GM12865 (cell line): ENCODE measurements at places on chromosomes 6 and 20.

DNA sequence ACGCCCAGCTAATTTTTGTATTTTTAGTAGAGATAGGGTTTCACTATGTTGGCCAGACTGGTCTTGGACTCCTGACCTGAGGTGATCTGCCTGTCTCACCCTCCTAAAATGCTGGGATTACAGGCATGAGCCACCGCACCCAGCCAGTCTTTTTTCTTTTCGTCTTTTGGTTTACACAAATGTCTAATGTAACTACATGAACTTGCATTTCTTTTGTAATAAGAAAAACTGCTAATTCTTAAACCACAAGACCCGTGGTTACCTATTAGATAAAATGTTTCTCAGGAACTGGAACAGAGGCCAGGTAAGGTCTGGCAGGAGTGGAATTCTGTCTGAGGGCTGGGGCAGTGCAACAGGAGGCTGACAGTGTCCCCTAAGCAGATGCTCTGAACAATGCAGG lies 32.7 kb upstream of the GSTA3 start:
- no peak for DNase-seq

DNA sequence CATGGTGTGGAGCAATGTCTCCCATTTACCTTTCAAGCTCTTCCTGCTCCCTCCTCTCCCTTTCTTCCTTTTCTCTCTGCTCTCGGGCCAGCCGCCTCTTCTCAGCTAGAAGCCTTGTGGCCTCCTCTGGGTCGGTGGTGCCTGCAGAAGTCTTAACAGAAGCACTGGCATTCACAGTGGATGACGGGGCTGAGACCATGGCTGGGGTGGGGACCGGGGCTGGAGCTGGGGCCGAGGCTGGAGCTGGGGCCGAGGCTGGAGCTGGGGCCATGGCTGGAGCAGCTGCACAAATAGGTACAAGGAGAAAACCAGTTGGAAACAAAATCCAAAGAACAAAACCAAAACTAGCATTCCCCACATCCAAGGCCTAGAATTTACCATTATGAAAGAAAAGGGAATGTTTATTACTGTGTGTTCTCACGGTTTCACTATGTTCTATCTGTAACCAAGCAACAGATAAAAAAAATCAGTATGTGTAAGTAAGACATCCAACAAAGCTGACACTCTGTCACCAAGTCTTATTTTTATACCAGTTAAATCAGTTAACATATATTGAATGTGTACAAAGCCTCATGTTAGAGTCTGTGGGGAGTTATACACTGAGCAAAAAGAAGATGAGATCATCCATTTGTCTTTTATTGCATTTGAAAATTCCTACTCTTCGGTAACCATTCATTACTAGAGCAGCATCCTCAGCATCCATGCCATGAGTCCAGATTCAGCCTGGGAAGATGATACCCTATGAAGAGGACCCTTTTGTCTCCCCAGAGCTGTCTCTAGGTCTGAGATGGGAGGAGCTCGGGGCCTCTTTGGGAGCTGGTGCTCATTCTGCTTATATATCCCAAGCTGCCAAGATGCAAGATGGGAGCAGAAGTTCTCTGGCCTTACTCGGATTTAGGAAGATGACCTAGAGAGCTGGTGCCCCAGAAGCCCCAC lies 73.0 kb upstream of the BCLAF1 start:
- no peak for DNase-seq

DNA sequence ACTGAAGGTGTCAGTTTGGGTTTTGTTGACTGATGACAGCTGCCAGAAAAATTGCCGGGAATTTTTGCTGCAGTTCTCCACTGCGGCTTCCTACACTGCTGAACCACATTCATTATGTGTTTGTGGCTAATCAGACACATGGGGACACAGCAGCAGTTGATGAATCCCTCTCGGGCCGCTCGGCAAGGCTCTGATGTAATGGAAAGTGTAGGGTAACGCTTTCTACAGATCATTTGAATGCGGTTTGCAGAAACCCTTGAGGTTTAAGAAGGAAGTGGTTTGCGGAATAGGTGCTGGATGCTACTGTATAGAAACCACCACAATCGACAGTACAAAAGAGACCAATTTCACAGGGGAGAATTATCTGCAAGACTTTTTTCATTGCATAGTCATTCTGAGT lies 138.7 kb upstream of the SASH1 start:
- peak; percentile 77 for DNase-seq

GRCh38 chr20:19944772-19945459 lies 72.2 kb upstream of the NAA20 start:
- peak; percentile 76 for DNase-seq

DNA sequence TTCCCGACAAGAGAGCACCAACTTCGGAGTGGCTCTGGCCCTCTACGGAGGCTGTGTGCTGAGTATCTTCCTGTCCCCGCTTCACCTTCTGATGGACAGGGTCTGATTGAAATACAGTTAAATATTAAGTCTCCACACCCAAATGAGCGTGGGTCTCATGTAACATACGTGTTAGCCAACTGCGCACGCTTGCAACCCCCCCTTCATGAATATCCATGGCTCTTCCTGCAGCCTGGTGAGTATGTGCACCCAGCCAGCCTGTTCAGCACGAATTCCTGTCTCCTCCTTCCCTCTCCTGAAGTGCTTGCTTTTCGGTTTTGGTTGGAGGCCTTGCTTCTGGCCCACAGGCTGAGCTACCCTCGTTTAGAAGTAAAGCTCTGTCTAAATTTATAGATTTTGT lies 102.9 kb upstream of the FRMD1 start:
- no peak for DNase-seq

- no peak for DNase-seq
Measured at GRCh38 chr6:11370191-11371018, 137.9 kb upstream of the NEDD9 start.

DNA sequence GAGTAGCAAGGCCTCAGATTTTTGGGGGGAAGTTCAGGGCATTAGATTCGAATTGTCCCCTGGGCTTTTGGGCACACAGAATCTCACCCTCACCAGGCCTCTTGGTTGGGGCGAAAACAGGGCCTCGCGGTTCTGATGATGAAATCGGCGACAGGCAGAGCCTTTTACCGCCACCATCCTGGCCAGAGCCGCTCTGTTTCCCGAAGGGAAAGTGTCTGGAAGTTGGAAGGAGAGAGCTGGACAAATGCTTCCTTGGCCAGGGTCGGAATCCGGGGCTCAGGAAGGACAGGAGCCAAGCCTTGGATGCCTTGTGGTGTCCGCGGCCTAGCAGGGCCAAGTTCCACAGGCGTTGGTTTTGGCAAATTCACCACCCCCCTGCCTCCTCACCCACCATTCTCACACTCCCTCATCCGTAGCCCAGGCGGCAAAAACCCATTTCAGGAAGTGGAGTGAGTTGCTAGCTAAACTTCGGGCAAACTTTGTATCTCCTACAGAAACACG lies 3.5 kb upstream of the TFAP2A start:
- DNase-seq, result peak; percentile 42

DNA sequence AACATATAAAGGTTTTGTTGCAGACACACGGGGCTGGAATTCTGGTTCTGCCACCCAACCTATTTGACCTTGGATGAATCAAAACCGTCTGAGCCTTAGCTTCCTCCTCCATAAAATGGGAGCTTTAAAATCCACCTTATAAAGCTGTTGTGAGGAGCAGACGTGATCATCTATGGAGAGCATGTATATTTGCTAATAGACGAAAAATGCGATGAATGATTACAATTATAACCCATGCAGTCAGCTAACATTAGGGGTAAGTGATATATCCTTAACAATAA lies 586 bp upstream of the NUP153 start:
- no peak for DNase-seq

GRCh38 chr20:51428401-51429143 lies 113.9 kb downstream of the NFATC2 start:
- no peak for DNase-seq

GRCh38 chr20:50107796-50108331 lies 5.1 kb downstream of the UBE2V1 start:
- no peak for DNase-seq

DNA sequence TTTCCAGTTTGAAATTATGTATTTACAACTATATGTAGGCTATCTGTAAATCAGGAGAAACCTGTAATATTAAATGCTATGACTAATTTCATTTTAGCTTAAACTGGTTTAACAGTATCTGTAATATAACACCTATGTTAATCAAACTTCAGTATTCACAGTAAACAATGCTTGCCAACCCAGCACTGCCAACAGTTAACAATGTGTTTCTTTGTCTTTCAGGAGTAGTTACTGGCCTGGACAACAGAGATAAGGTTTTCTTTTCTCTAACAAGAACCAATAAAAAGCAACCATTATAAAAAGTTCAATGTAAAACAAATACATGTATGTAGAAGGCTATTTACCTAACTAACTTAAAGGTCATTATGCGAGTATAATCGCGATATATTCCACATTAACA lies 158.8 kb downstream of the CDK19 start:
- DNase-seq, result no peak

DNA sequence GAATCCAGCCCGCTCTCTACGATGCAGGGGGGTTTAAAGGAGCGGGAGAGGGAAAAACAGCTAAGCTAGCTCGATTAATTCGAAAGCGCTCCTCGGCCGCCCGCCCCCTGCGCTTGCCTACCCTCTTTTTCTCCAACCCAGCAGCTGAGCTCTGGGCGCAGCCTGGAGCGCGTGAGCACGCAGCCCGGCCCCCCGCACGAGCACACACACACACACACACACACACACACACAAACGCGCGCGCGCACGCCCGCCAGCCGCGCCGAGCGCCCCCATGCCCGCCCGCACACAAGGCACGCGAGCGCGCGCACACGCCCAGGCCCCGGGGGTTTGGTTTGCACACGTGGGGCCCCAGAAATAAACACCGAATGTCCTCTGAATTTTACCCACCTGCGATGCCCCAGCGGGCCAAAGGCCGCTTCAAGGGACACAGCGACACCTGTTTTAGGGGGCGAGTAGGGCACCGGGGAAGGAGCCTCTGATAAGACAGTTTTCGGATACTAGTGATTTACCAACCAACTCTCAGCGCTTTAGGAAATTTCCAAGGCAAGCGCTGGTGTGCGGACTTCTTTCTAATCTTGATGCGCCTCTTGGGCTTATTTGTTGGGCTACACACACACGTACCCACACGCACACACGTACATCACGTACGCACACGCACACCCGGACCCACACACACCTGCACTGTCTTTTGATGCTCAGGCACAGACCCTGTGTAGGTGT lies 802 bp upstream of the NRN1 start:
- peak; percentile 53 for DNase-seq

GRCh38 chr20:16025084-16025483 lies 548.2 kb downstream of the KIF16B start:
- DNase-seq, result no peak

GRCh38 chr6:119280668-119281067 lies 68.9 kb downstream of the MAN1A1 start:
- DNase-seq, result no peak

GRCh38 chr6:37965964-37966676 lies 146.6 kb downstream of the ZFAND3 start:
- DNase-seq, result peak; percentile 40

GRCh38 chr6:129031051-129031599 lies 148.2 kb downstream of the LAMA2 start:
- no peak for DNase-seq

- DNase-seq, result no peak
Measured at GRCh38 chr6:37807656-37808055, 11.9 kb upstream of the ZFAND3 start.

- DNase-seq, result no peak
Measured at GRCh38 chr20:25273541-25274358, 25.9 kb downstream of the PYGB start.

GRCh38 chr6:128204616-128205015 lies 303.8 kb upstream of the THEMIS start:
- DNase-seq, result no peak

DNA sequence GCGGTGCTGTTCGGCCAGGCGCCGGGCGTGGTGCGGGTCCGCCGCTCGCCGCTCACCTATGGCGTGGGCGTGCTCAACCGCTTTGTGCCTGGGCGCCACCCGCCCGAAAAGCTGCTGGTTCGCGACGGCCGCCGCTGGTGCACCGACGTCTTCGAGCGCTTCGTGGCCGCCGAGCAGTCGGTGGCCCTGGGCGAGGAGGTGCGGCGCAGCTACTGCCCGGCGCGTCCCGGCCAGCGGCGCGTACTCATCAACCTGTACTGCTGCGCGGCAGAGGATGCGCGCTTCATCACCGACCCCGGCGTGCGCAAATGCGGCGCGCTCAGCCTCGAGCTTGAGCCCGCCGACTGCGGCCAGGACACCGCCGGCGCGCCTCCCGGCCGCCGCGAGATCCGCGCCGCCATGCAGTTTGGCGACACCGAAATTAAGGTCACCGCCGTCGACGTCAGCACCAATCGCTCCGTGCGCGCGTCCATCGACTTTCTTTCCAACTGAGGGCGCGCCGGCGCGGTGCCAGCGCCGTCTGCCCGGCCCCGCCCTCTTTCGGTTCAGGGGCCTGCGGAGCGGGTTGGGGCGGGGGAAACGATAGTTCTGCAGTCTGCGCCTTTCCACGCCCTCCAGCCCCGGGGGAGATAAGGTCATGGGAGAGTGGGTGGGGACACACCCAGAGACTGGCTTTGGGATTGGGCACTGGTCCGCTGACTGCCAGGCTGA lies 15.7 kb downstream of the ADISSP start:
- DNase-seq, result peak; percentile 62

DNA sequence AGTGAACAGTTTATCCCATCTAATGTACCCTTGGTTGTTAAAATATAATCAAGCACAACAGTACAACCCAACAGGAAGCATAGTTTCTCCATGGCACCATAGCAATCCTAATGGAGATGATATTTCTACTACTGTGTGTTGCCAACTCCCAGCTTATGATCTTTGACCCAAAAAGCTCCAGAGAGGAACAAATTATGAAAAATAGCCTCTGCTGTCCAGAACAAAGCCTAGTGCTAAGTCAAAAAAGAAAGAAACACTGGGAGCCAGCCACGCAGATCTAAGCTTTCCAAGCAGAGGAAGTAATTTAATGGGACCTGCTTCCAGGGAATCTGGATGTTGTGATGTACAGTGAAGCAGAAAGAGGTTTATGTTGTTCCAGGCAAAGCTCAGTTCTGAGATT lies 52.2 kb upstream of the TASP1 start:
- DNase-seq, result no peak

DNA sequence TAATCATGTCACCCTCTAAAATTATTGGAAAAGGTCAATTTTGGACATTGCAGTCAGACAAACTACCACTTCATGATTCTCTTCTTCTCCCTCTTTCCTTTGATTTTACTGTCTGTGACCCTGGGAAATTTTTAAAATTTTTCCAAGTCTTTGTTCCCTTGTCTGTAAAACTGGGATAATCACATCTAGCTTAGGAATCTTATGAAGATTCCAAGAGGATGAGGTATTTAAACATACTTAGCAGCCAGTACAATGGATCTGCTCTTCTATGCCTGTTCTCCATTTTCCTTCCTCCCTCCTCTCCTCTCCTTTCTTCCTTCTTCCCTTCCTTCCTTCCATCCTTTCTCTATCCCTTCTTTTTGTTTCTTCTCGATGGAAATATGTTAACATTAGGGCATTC lies 651.6 kb upstream of the MARCKS start:
- no peak for DNase-seq

- peak; percentile 39 for DNase-seq
Measured at GRCh38 chr6:144083172-144083571, 12.2 kb downstream of the SF3B5 start.

GRCh38 chr20:53718142-53719021 lies 124.7 kb upstream of the ZNF217 start:
- DNase-seq, result no peak
